ENCODE measurements at places on chromosomes 7 and 10.

DNA sequence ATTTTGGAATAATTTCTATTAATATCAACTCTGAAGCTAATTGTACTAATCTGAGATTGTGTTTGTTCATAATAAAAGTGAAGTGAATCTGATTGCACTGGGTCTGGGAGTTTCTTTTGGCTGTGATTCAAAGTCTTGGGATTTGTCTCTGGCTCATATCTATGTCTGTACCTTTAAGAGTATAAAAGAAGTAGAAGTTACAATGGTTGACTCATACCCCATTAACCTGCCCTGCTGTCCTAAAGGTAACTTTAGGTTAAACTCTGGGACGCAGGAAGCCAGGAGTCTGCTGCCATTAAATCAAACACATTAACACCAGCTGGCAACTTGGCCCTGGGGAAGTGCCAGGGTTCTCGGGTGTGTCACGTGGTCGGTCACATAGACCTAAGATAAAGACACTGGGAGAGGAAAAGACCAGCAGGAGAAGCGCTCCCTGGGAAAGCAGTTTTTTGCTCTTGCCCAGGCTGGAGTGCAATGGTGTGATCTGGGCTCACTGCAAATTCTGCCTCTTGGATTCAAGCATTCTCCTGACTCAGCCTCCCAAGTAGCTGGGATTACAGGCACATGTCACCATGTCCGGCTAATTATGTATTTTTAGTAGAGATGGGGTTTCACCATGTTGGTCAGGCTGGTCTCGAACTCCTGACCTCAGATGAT, 17.8 kb downstream of the SCD start:
- DNase-seq, result no peak

GRCh38 chr10:116076621-116077020, 196.4 kb downstream of the GFRA1 start:
- no peak for DNase-seq

GRCh38 chr10:127877116-127877515, 15.6 kb downstream of the CLRN3 start:
- no peak for DNase-seq

DNA sequence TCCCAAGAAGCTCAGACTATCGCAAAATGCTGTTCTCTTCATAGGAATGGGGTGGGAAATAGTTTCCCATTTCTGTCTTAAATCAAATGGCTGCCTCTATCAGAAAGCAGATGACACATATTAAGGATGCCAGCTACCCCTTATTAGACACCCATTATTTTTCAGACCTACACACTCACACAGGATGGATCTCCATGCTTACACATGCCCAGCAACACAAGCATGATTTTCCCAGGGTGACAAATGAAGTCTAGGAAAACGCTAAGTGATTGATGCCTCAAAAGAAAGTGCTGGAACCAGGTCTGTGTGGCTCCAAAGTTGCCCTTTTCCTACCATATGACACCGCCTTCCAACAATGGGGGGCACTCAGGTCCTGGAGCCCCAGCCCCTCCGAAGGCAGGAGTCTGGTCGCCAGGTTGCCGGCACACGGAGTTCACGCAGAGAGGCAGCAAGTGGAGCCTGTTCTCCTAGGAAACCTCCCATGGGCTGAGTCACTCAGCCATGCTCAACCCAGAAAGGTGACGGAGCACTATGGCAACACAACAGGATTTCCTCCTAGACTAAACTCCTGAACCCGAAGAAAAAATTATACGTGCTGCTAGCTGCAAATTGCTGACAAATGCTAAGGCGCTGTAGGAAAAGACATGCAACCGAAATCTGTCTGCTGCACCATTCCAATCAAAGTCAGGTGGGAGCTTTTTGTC, 19.8 kb downstream of the VOPP1 start:
- no peak for DNase-seq

- no peak for DNase-seq
Observed at GRCh38 chr7:48106906-48107659, 18.0 kb downstream of the UPP1 start.

GRCh38 chr10:6311700-6312330, 109.1 kb downstream of the PFKFB3 start:
- no peak for DNase-seq

DNA sequence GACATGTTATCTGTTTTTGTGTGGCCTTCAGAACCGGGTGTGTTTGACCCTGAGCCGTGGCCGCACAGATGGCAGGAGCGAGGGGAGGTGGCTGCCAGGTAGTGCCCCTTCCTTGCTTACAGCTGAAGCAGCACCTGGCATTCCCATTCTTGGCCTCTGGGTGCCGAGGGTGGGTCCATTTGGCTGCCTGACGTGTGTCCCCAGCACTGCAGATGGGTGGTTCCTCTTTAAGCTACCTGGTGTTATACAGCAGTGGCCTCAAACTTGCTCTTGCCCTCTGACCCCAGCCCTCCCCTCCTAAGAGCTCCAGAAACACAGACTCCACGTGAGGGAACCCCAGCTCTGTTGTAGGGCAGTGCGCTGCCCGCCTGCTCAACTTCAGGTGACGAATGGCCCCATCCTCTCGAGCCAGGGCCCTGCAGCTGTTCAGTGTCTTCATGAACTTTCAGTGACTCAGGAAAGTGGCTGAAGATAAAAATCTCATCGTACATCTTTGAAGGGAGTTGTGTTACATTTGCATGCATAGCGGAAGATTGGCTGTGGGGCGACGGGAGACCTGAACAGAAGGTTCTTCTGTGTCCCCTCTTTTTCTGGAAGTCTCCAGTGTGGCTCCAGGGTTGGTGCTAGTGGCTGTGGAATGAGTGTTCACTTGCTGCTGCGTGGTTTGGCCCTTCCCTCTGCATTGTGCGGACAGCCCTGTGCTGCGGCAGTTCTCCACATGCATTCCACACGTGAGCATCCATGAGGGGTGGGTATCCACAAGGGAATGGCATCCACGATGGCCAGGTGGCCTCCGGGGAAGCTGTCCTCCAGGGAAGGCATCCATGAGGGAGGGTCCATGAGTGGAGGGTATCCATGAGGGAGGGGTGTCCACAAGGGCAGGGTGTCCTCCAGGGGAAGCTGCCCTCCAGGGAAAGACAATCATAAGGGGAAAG, 91.6 kb downstream of the INPP5A start:
- no peak for DNase-seq

- DNase-seq, result no peak
Observed at GRCh38 chr10:102118867-102119266, 1.3 kb downstream of the LDB1 start.

DNA sequence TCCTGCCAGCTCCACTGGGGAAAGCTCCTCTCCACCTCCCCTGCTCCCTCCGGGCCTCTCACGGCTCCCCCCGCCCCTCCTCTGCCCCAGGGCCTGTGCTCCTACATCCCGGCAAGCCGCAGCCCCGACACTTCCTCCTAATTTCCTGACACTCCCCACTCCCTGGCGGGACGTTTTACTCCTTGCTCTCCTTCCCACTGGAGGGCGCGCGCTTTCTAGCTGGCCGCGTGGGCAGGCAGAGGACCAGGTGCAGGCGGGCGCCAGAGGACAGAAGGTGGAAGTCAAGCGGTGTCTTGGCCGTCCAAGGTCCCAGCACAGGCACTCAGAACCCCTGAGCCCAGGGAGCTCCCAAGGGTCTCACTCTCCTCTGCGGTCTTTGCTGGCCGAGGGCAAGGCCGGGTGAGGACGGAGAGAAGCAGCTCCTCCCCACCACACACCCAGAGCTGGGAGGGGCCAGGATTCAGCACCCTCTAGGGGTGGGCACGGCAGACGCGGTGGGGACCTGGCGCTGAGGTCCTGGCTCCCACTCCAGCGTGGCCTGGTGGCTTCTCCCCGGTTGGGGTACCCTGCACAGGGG, 19.1 kb downstream of the ADAM8 start:
- DNase-seq, result no peak

DNA sequence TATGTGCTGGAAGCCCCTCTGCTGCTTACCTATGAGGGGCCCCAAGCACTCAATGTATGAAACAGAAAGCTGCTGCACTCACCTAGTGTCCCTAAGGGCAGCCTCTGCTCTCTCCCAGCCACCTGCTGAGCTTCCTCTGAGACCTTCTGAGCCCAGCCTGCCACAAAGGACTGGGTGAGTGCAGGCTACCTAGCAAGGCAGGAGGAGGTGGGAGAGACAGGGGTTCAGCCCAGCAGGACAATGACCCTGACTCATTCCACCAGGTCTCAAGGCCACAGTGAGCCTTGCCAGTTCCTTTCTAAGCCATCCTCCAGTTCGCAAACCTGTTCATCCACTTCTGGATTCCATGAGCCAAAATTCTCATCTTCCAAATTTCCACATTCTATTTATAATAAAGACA, 16.3 kb downstream of the VOPP1 start:
- no peak for DNase-seq

- peak; percentile 48 for DNase-seq
Observed at GRCh38 chr10:96719850-96720421, 378 bp downstream of the PIK3AP1 start.

DNA sequence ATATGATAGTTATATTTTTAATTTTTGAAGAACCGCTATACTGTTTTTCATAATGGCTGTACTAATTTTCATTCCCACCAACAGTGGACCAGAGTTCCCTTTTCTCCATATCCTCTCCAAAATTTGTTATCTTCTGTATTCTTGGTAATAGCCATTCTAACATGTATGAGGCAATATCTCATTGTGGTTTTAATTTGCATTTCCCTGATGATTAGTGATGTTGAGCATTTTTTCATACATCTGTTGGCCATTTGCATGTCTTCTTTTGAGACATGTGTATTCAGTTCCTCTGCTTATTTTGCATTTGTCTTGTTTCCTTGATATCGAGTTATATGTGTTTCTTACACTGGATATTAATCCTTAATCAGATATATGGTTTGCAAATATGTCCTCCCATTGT, 770.8 kb upstream of the MBL2 start:
- no peak for DNase-seq

GRCh38 chr10:127996586-127996985, 89.7 kb downstream of the PTPRE start:
- no peak for DNase-seq

GRCh38 chr7:155257482-155258225, 40.0 kb upstream of the INSIG1 start:
- DNase-seq, result no peak

GRCh38 chr7:66380272-66380888, 175.2 kb downstream of the TPST1 start:
- DNase-seq, result no peak

DNA sequence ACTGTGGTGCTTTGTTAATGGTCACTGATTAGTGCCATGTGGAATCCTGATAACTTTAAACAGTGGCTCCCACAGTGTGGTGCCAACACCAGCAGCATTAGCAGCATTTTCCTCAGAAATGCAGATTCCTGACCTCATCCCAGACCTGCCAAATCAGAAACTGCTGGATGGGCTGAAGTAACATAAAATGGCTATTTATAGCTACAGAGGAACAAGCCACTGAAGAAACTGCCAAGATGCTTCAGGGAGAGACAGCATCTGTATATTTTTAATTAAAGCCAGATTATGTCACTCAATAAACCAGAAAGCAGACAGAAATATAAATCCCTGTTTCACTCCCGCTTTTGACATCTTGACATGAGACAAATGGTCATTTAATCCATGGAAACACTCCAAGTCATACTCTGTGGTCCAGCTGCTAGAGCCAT, 178.5 kb downstream of the AMPH start:
- no peak for DNase-seq

DNA sequence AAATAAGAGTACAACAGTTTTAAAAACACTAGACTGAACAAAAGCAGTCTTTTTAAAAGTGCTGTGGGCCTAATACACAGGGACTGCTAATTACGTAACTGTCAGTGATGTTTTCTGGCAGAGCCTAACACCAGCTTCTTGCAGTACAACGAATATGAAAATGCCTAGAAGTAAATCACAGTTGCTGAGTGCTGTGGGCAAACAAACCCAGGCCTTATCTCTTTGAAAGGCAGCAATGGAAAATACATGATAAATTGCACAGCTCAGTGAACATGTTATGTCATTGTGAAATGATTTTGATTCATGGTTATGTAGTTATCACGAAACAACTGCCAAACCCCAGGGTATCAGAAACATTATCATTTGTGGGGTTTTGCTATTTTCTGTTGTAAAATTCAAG, 428.4 kb downstream of the GFRA1 start:
- no peak for DNase-seq

DNA sequence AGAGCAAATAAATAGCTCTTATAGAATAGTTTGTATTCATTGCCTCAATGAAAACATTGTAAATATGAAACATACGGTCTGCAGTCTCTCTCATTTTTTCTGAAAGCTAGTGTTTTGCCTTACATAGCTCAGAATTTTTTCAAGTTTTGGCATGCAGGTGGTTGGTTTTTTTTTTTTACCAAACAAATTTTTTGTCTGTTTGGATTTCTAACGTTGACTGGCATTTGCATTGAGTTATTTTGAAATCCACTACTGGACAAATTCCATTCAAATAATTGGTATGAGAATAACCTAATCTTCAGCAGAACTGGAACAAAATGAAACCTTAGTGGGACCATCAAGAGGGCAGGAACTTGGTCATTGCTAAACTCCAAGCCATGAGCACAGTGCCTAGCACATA, 107.6 kb upstream of the SAMD8 start:
- DNase-seq, result no peak

GRCh38 chr7:1708596-1709251, 38.6 kb downstream of the ELFN1 start:
- no peak for DNase-seq

DNA sequence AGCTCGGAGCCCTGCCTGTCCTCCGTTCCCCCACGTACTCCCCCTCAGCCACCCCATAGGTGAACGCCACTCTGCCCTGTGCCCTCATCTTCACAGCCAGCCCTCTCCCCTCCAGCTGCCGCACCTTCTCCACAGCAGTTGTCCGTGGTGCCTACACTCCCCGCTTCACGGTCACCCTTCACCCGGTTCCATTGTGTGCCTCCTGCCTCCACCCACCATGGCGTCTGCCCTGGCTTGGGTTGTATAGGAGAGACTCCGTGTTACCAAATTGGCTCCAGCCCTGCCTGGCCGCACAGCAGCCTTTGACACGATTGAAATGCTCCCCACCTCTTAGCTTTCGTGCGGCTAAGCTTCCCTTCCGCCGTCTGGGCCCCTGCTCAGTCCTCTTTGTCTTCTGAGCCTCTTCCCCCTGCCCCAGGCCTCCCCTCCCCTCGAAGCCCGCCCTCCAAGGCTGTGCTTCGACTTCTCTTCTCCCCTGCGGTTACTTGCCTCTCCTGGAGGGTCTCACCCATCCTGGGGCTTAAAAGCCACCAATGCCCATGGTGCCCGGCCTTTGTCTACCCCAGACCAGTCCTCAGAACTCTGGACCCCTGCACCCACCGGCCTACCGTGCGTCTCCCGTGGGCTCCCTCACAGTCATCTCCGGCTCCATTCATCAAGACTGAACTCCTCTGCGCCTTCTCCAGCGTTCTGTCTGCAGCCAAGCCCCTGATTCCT, 18.5 kb upstream of the NODAL start:
- no peak for DNase-seq

- DNase-seq, result no peak
Observed at GRCh38 chr7:118245267-118246040, 20.9 kb downstream of the ANKRD7 start.

All from stimulated activated CD4-positive, alpha-beta T cell treated with anti-CD3 and anti-CD28 coated beads, Interleukin-12 subunit alpha, Interleukin-12 subunit beta, amount 100 ng/mL, for 48 hours (primary cell).